Left ventricle myocardium superior (tissue), 1 donor: ENCODE measurements at places on chromosomes 5 and 9. TPM values are rescaled to one million over a fixed set of nuclear protein-coding genes. Genes with fewer than 3 reads are reported as not detected.

Gene ASPN
- total RNA-seq = 4.5 TPM

Gene FAM221B
- not detected for total RNA-seq

Gene NMUR2
- 0.20 TPM for total RNA-seq

Gene IFNB1
- not detected for total RNA-seq

Gene FLT4
- 8.0 TPM for total RNA-seq

Gene GFI1B
- 0.25 TPM for total RNA-seq

Gene PPP1R26
- total RNA-seq = 23.3 TPM

Gene SPATA31E1
- not detected for total RNA-seq

Gene RNF208
- total RNA-seq = 29.7 TPM

Gene SLC36A3
- total RNA-seq = not detected

Gene DAB2IP
- total RNA-seq = 54.8 TPM

Gene CKMT2
- total RNA-seq = 2,067 TPM

Gene KCTD16
- total RNA-seq = not detected
